Natural killer cell (primary cell): ENCODE measurements at places on chromosomes 6 and 20. TPM values are rescaled to one million over a fixed set of nuclear protein-coding genes. Genes with fewer than 3 reads are reported as not detected.

The ITPA gene
- total RNA-seq: 49.6 TPM

The POPDC3 gene
- total RNA-seq: not detected

The CENPQ gene
- 3.2 TPM for total RNA-seq

The CD24 gene
- total RNA-seq: 1.2 TPM

The DSP gene
- total RNA-seq: 0.26 TPM

The C6orf15 gene
- not detected for total RNA-seq

The ARFRP1 gene
- total RNA-seq: 43.9 TPM

The DCBLD1 gene
- total RNA-seq: 13.0 TPM

The CASP8AP2 gene
- 24.3 TPM for total RNA-seq

The GRIK2 gene
- total RNA-seq: not detected

The DNMT3B gene
- total RNA-seq: 0.43 TPM

The SLC25A27 gene
- 1.7 TPM for total RNA-seq

The WFDC10B gene
- total RNA-seq: not detected

The WFDC12 gene
- not detected for total RNA-seq

The ID4 gene
- total RNA-seq: not detected

The RSPO3 gene
- not detected for total RNA-seq
